ENCODE measurements at places on chromosomes 1 and 21. TPM values are rescaled to one million over a fixed set of nuclear protein-coding genes. Genes with fewer than 3 reads are reported as not detected.

DNA sequence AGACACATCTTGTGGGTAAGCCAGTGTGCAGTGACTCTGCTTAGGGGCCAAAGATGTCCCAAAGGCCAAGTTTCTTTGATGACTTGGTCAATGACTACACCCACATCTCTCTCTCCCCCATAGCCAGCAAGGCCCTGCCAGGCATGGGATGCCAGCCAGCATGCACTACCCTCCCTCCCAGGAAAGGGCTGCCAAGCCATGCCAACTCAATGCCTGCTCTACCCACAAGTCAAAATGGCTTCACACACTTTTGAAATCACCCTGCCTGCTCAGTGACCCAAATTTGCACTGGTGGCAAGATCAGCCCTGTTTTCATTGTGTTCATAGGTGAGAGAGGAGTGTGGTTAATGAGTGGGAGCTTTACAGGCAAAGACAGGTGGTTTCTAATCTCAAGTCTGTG is 112.5 kb downstream of the MATN1 start:
- H3K4me3 ChIP-seq: no peak overlapping the region
- H3K27me3 ChIP-seq: peaks cover 5% of the 10 kb centered on the region
- no peaks in the 10 kb centered on the region for H3K4me1 ChIP-seq
- no peak overlapping the region for H3K27ac ChIP-seq
- no peaks in the 10 kb centered on the region for H3K36me3 ChIP-seq

- H3K27ac ChIP-seq: no peak overlapping the region
- DNase-seq: no peak
- H3K4me3 ChIP-seq: no peak overlapping the region
Observed at GRCh38 chr1:186255266-186255665, 119.8 kb downstream of the TPR start.

The OR2L5 gene
- total RNA-seq: not detected

The IVL gene
- total RNA-seq: not detected

- H3K27ac ChIP-seq: no peak overlapping the region
- peaks cover 25% of the 10 kb centered on the region for H3K4me1 ChIP-seq
- no peaks in the 10 kb centered on the region for H3K27me3 ChIP-seq
- H3K4me3 ChIP-seq: no peak overlapping the region
- DNase-seq: no peak
Observed at GRCh38 chr1:89068291-89068690, 3.3 kb upstream of the GBP1 start.

The CYP4B1 gene
- total RNA-seq: not detected

The RAP1A gene
- 143 TPM for total RNA-seq

The CR1 gene
- total RNA-seq: 0.94 TPM

- H3K27me3 ChIP-seq: no peaks in the 10 kb centered on the region
- H3K4me3 ChIP-seq: no peak overlapping the region
- no peak overlapping the region for H3K27ac ChIP-seq
- H3K36me3 ChIP-seq: peaks cover 6% of the 10 kb centered on the region
Observed at GRCh38 chr1:147626739-147627138, 43.6 kb downstream of the ACP6 start.

DNA sequence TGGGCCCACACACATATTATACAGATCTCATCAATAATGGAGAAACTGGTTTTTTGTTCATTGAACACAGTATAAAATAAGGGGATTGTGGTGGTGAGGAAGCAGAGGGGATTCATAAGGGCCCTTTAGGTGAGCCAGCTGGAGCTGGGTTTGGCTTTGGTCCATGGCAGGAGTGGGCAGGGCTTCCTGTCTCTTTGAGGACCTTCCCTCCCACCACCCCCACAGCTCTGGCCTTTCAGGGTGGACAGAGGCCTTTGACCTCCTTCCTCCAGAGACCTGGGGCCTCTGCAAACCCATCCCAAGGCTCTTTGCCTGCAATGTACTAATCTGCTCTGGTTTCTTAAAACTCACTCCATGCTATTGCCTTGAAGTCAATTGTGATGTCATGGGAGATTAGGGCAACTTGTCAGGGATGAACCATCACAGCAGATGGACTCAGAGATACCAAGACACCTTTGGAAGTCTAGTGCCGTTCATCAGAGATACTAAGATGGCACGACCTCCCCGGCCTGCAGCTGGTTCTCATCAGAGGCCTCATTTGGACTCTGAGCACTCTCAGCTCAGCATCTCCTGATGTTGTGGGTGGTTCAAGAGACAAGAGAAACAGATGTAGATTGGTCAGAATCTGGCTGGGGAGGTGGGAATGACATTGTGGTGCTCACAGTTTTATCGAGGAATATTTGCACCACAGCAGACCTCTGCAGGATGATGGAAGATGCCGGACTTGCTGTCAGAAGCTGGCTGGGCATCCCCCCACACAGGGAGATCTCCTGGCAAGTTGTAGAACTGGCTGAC is 37.9 kb downstream of the LHX4 start:
- no peaks in the 10 kb centered on the region for H3K36me3 ChIP-seq
- H3K4me3 ChIP-seq: no peak overlapping the region
- no peak overlapping the region for H3K27ac ChIP-seq
- H3K4me1 ChIP-seq: no peaks in the 10 kb centered on the region
- DNase-seq: no peak

DNA sequence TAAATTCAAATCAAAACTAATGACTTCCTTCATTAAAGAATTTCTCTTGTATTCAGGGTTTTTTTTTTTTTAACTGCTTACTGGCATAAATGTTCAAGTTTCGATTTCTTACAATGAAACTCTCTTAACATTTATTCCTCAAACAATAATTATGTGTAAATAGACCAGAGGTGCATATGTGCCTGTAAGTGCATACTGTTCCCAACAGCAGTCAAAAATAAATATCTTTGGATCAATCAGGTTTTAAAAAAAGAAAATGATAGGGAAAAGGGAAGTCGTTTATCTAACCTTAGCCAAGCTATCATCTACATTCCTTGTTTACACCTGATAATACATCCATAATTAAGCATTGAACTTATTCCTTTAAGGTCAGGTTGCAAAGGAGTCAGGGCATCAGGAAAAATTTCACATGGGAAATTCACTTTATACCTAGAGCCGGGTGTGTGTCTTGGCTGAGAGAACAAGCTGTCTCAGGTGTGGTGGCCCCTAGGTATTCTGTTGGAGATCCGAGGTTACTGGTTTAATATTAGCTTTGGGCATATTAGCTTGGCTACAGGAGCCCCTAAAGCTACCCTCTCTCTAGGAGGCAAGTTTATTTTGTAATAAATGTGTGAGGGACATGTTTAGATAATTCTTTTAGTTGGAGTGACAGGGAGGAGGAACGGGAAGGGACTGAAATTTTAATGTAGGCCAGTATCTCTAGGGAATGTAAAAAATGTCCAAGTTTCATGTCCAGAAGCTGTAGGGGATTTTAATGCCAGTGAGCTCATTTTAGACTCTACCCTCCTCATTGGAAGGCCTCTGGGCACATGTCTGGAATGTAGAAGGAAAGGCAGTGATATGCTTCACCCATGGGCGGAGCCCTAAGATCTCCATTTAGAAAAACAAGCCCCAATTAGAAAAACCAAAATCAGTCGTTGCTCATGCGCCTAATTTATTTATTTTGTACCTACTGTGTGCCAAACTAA is 327.9 kb upstream of the PROX1 start:
- no peak overlapping the region for H3K4me3 ChIP-seq
- no peak overlapping the region for H3K27ac ChIP-seq
- no peaks in the 10 kb centered on the region for H3K36me3 ChIP-seq
- no peaks in the 10 kb centered on the region for H3K27me3 ChIP-seq

The AADACL4 gene
- total RNA-seq: not detected

DNA sequence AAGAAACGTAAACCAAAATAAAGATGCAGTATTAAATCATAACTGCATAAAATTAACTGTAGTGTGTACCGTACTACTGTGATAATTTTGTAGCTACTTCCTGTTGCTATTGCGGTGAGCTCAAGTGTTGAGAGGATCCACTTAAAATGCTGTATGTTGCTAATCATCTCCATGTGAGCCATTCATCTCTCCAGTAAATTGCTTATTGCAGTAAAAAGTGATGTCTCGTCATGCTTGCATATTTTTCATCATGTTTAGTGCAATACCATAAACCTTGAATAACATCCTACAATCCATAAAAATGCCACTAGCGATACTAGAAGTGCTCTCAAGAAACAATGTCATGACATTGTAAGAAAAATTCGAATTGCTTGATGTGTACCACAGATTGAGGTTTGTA is 66.3 kb downstream of the RAVER2 start:
- DNase-seq: no peak
- no peaks in the 10 kb centered on the region for H3K36me3 ChIP-seq
- no peak overlapping the region for H3K27ac ChIP-seq

- H3K4me1 ChIP-seq: no peaks in the 10 kb centered on the region
- H3K27me3 ChIP-seq: no peaks in the 10 kb centered on the region
- no peaks in the 10 kb centered on the region for H3K36me3 ChIP-seq
Observed at GRCh38 chr1:55716610-55717009, 501.4 kb upstream of the USP24 start.

DNA sequence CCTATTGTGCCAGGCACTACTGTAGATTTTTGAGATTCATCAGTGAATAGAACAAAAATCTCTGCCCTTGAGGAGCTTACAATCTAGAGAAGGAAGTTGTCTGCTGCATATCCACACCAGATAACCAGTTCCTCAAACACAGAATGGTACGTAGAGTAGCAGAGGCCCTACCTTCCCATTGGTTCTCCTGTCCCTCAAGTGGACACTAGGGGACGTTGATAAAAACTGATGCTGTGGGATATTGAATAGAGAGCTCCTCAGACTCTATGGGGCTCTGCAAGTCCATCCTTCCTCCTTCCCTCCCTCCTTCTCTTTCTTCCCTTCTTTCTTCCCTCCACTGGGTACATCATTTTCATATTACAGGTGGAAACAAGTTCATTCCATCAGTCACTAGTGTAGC is 371.3 kb downstream of the PBX1 start:
- no peak overlapping the region for H3K27ac ChIP-seq
- no peaks in the 10 kb centered on the region for H3K36me3 ChIP-seq
- DNase-seq: no peak

- H3K36me3 ChIP-seq: no peaks in the 10 kb centered on the region
- no peak overlapping the region for H3K27ac ChIP-seq
- no peaks in the 10 kb centered on the region for H3K4me1 ChIP-seq
- DNase-seq: no peak
- peaks cover 3% of the 10 kb centered on the region for H3K27me3 ChIP-seq
- H3K4me3 ChIP-seq: no peak overlapping the region
Observed at GRCh38 chr1:46394872-46395465, 852 bp downstream of the FAAH start.

The PRKACB gene
- total RNA-seq: 74.0 TPM

DNA sequence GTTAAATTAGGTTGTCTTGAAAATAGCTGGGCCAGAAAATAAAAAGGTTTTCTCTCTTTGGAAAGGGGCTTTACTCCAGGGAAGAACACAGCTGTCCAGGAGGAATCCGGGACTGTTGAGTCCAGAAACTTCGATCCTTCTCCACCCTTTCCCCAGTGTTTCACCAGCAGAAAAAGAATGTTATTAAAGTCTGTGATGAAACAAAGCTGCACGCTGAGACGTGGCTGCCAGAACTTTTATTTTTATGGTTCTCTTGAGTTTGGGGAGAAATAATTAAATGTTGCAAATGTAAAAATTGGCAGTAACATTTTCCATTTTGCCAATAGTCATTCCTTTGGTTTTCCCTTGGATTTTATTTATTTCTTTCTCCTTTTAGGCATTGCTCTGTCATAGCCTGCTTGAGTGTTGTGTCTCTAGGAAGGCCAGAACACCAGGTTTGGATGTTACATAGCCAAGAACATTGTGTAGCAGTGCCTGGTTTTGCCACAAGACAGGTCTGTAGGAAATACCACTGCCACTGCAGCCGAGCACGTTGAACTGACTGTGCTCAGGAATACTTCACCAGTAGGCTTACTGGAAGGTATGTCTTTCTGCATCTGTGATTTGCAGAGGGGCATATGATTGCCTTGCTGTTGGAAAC is 87.4 kb downstream of the ROR1 start:
- H3K27ac ChIP-seq: no peak overlapping the region
- H3K36me3 ChIP-seq: no peaks in the 10 kb centered on the region
- H3K27me3 ChIP-seq: no peaks in the 10 kb centered on the region

GRCh38 chr1:59329412-59330053 is 32.6 kb downstream of the FGGY start:
- no peaks in the 10 kb centered on the region for H3K36me3 ChIP-seq
- no peaks in the 10 kb centered on the region for H3K27me3 ChIP-seq
- no peak for DNase-seq

The RYR2 gene
- 0.02 TPM for total RNA-seq

DNA sequence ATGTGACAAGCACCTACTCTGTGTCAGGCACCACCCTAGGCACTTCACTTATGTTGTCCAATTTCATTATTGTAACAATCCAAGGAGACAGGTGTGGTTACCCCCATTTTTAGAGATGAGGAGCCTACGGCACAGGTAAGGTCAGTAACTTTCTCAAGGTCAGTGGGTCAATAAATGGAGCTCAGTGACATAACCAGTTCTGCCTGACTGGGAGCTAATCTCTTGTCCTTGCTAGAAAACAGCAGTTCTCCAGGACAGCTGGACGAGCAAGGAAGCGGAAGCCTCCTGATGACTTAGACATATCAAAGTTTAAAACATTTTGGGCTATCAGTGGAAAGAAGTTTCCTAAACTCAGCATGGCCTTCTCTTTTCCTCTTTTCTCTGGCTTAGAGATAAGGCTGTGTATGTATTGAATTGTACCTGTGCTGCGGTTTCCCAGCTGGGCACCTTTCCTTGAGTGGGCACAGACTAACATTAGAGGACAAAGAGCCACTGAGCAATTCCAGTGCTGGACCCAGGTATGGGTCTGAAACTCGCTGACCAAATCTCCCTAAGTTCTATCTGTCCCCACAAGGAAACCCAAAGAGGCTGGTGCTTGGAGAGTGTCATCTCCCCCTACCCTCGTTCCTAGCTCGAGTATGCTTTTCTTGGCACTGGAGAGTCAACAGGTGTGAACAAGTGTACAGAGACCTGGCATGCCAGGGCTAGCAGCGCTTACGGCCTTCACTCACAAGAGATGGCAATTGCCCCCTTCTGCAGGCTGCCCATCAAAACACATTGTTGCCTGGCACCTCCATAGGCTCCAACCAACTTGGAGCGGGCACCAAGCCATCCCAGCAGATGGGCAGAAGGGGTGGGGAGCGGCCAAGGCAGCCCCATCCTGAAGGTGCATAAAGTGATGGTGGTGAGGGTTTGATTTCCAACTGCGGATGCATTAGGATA is 456.1 kb upstream of the PROX1 start:
- DNase-seq: no peak
- H3K27me3 ChIP-seq: no peaks in the 10 kb centered on the region
- no peaks in the 10 kb centered on the region for H3K36me3 ChIP-seq
- H3K27ac ChIP-seq: no peak overlapping the region
- H3K4me1 ChIP-seq: no peaks in the 10 kb centered on the region
